ENCODE measurements at places on chromosomes 1 and 21.

DNA sequence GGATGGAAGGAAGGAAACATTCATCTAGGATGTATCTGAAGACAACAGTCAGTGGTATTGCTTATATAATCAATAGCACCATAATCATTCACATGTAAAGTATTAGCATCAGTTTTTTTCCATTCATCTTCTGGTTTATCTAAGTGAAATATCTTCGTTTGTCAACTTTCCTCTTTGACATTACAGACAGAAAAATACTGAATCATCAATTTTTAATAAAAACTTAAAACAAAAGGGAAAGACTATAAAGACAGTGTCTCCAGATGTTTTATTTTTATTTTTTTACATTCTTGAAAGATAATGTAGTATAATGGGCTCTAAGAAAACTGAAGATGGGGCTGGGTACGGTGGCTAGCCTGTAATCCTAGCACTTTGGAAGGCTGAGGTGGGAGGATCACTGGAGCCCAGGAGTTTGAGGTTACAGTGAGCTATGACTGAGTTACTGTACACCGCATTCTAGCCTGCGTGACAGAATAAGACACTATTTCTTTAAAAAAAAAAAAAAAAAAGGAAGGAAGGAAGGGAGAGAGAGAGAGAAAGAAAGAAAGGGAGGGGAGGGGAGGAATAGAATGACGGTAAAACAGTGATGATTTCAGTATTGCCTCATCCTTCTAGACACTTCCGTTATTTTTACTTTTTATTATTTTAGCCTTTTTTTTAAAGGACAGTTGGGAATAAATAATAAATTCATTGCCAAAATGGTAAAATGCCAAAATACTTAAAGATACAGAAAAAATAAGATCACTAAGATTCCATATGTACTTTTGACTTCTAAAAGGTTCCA lies 89.5 kb downstream of the NRIP1 start:
- no peak for DNase-seq

DNA sequence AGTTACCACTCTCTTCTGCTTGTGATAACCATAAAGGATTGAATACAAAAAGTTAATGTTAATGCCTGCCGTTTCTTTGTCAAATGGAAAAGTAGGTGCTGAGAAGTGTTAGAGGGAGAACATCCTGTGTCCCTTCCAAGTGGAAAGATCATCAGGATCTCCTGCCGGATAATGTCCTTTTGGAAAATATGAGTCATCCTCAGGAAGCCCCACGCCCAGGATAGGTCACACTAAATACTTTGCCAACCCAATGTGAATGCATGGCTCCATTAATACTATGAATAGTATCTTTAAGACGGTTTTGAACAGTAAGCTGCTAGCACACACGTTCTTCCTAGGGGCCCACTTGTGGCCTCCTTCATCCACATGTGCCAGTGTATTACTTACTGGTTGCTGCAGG lies 279.5 kb downstream of the ZNF326 start:
- no peak for DNase-seq

DNA sequence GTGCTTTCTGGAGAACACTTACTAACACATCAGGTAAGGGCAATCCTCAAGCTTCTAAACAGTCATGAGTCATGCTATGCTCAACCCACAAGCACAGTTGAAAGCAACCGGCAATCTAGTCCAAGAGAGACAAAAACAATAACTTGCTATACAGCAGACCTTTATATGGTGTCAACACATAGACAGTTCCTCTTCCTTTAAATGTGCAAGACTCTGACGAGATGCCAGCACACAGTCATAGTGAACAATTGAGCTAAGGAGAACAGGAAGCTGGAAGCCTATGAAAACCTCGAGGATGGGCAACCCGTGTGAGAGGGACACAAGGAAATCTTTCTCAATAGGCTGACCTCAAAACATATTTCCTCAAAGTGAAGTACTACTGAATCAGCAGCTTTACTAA lies 5.3 kb downstream of the ADIPOR1 start:
- DNase-seq = peak; percentile 87

GRCh38 chr1:230858918-230859729 lies 9.2 kb downstream of the C1orf198 start:
- peak; percentile 98 for DNase-seq

GRCh38 chr1:109208836-109209463 lies 4.8 kb upstream of the SARS1 start:
- DNase-seq = no peak

DNA sequence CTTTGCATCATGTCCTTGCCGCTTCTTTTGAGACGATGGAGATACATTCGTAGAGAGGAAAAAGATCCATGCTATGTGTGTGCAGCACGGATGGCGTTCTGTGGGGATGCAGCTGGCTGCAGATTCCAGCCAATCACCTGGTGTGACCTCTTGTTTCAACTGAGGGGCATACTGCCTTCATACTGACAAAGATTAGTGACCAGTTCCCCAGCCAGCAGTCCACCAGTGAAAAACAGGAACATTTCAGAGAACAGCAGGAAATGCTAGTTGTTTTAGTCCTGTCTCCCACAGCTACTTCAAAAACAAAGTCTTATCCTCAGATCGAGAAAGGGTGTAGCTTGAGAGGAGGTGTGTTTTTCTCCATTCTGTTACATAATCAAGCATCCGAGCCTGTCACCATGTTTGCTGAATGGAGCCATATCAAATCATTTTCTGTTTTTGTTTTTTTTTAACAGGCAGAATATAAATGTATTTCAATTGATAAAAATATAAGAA lies 255.7 kb upstream of the FMN2 start:
- DNase-seq = no peak

DNA sequence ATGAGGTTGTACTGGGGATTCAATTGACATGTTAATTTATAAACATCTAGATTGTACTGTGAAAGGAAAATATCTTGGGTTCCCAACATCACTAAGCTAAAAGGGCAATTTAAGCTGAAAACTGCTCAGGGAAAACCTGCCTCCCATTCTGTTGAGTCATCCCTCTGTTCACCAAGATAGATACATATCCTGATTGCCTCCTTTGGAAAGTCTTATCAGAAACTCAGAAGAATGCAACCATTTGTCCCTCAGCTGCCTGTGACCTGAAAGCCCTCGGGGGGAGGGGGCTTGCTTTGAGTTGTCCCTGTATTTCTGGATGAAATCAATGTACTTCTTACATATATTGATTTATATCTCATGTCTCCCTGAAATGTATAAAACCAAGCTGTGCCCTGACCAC lies 187.0 kb upstream of the ETV3 start:
- no peak for DNase-seq

GRCh38 chr1:41700986-41701535 lies 216.6 kb upstream of the EDN2 start:
- DNase-seq = no peak

GRCh38 chr1:32977546-32978087 lies 13.0 kb upstream of the RNF19B start:
- DNase-seq = no peak

GRCh38 chr1:101121975-101122374 lies 96.4 kb upstream of the DPH5 start:
- no peak for DNase-seq

GRCh38 chr1:221085701-221086375 lies 206.6 kb downstream of the HLX start:
- DNase-seq = no peak

GRCh38 chr1:181015251-181015615 lies 7.4 kb downstream of the STX6 start:
- DNase-seq = peak; percentile 20

DNA sequence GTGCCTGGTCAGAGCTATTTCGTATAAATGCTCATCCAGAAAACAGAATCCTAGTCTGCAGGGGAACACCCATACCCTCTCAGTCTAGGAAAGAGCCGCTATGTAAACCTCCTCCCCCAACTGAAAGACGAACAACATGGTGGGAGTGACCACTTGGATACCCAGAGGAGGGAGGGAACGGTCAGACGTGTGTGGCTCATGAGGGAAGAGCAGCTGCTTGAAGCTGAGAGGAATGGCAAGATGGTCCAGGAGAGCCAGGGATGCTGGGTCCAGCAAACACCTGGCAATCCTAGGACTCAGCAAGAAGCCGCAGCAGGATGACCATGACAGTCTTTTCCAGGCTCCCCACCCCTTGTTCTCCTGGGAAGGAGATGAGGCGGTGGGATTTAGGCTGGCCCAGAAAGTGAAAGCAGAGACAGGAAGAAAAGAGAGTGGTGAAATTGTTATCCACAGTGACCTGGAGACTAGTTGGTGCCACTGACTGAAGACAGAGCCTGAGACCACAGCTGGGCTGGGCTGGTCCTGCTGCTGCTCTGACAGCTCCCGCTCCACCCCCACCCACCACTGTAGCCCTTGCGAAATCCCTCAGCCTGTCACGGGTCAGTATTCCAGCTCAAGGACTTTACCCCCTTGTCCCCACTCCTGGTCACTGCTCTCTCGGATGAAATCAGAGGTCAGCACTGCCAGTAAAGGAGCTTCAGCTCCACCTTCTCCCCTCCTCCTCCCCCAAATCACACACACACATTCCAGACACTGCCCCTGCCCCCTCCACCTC lies 3.6 kb downstream of the CERS2 start:
- peak; percentile 49 for DNase-seq

DNA sequence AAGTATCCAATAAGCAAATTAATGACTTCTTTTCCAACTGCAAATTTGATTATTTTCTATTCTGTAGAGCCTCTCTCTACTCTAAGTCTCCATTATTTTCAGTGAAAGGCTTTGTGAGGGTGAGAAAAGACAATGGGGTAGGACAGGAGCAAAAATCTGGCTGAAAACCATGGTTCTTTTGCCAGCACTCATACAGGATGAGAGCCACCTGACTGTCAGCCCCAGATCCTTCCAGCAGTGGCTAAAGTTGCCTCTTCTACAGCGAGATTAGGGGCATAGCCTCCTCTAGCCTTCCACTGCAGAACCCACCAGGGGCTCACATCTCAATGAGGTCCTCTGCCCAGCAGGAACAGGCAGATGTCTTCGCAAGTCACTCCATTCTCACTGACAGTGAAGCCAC lies 23.7 kb downstream of the NMNAT2 start:
- DNase-seq = no peak

- no peak for DNase-seq
Observed at GRCh38 chr1:62346886-62347285, 27.7 kb upstream of the KANK4 start.

DNA sequence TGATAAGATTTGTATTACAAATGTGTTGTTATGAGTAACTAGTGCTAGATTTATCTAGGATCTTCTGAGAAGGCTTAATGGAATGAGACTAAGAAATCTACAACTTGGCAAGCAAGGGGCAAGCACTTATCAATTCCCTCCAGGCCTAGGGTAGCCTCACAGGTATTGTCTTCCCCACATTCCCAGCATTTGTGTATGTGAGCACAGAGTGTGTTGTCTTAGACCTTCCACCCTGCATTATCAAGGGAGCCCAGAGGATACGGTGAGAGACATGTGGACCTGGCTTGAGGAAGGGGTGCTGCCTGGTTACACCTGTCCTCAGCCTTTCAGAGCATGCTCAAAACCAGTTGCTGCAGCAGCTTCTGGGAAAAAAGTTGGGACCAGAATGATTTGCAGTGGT lies 327.2 kb downstream of the MRPL39 start:
- DNase-seq = no peak

DNA sequence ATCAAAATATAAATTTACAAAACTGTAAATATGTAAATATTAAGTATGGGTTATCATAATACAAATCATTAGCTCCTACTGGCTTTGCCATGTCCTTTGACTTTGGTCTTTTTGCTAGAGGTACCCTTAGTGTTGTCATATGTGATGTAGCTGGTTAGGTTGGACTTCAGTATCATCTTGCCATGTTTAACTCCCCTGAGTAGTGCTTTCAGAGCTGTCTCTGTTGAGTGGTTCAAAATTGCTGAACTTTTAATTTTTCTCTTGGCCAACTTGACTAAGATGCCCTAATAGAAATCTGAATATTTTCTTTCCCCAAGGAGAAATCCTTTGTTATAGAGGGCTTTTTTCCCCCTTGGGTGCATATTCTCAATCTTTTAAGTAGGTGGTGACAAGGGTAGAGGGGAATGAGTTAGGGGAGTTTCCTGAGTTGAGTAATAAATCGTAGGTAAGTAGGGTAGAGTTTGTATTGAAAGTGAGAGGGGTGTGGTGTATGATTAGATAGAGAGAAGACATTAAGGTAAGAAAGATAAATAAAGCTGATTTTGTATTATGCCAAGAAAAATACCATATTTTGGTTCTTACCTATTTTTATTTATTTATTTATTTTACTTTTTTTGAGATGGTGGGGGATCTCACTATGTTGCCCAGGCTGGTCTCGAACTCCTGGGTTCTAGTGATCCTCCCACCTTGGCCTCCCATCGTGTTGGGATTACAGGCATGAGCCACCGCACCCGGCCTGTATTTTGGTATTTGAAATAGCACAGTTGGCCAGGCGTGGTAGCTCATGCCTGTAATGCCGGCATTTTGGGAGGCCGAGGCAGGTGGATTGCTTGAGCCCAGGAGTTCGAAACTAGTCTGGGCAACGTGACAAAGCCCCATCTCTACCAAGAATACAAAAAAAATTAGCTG lies 21.8 kb downstream of the RPRD2 start:
- no peak for DNase-seq

- DNase-seq = no peak
Observed at GRCh38 chr1:232788235-232788872, 16.9 kb upstream of the MAP10 start.

DNA sequence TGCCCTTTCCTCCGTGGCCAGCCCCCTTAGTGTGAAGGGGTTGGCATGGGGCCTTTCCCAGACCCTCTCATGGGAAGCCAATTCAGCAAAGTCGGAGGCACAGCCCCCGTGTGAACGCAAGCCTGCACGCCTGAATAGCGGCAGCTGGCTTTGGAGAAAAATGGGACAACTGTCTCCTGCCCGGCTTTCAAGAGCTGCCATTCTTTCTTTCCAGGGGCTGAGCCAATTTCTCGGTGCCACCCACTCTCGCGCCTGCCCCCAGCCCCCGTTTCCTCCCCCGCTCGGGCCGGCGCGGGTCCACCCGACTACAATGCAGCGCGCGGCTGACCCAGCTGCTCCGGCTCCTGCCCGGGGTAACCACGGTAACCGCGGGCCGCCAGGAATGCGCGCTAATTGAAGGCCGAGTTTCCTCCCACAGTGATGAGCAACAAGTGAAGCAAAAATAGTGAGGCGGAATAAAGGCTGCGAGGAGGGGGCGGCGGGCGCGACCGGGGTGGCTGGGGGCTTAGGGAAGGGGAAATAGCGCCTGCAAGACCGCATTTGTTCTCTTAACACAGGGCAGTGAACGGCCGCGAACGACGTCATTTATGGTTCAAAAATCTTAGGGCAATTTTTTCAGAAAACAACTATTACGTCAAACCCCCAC lies 27.8 kb downstream of the ILDR2 start:
- peak; percentile 93 for DNase-seq

DNA sequence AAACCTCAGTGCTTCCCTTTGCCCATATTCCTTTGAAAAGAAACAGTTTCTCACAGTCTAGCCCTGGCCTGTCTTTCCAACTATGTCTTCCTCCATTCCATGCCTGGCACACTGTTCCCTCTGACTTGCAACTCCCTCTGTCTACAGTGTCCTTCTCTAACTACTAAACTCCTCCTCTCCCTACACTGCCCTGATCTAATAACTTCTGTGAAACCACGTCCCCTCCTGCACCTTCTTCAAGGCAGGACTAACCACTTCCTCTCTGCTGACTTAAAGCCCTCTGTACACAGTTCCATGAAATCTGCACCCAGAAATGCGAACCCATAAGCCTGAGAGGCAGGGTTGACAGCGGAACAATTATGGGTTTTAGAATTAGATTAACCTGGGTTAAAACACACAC lies 62.2 kb upstream of the ATP1B1 start:
- DNase-seq = peak; percentile 78

Data from pons (tissue), 1 donor.